Tibial nerve (tissue), 4 donors: ENCODE measurements at places on chromosomes 7 and 10. TPM values are rescaled to one million over a fixed set of nuclear protein-coding genes. Genes with fewer than 3 reads are reported as not detected.

Gene CYP2C19
- total RNA-seq: not detected

DNA sequence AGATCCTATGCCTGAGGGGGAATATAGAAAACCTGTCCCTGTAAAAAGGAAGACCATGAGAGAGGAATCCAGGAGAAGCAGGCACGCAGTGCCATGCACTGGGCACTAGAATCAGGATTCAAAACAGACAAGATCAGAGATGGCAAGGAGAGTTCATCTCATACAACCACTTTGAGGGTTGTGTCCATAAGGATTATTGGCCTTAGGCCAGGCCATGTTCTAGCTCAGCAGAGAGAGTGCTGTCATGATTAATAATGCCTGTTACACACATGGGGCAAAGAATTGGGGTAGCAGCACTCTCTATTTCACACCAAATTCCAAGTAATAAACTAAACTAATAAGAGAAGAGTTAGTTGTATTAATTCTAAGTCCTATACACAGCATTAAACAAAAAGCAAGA is 29.1 kb downstream of the EZH2 start:
- no peak for DNase-seq

Gene ADAM12
- total RNA-seq: 1.5 TPM

DNA sequence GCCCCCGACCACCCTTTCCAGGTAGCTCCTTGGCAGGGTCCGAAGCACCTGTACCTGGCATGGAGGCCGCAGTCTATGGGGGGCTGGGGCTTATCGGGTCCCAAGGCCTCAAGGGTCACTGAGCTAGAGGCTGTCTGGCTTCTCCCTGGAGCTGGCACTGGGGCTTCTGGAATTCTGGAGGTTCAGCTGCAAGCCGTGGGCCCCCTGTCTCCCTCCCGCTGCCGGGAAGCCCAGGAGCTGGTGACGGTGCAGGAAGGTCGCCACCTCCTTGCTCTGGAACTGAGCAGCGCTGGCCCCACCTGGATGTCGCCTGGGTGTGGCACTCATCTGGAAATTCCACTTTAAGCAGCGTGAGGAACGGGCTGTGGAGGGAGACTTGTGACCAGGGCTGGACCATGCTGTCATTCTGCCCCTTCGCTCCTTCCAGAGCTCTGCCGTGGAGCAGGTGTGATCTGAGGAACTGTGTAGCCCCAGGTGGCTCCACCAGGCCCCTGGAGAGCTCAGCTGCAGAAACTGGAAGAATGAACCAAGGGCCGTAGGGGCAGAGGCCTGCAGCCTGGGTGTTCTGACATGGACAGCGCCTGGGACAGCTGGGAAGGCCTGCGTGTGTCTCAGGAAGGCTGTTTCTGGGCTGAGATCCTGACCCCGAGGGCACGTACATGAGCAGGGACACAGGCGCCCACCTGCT is 129.7 kb upstream of the PPP2R2D start:
- no peak for DNase-seq

DNA sequence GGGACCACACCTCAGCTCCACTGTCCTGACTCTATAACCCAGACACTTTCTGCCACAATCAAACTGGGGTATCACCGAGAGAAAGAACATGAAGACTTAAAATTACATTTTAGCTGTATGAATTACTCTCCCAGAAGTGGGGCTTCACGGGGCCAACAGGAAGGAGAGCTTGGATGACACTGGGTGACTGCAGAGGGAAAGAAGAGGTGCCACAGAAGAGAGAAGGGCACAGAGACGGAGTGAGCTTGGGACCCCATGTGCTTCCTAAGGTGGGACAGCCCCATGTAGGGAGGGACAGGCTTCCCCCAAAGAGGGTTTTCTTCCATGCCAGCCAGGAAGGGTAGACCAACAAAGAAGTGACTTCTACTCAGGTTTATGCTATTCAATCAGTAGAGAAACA is 162.0 kb upstream of the RHEB start:
- DNase-seq: no peak

GRCh38 chr10:329361-330099 is 194.3 kb downstream of the ZMYND11 start:
- DNase-seq: peak; percentile 89

- DNase-seq: no peak
Observed at GRCh38 chr7:22972207-22972606, 41.7 kb downstream of the HYCC1 start.

DNA sequence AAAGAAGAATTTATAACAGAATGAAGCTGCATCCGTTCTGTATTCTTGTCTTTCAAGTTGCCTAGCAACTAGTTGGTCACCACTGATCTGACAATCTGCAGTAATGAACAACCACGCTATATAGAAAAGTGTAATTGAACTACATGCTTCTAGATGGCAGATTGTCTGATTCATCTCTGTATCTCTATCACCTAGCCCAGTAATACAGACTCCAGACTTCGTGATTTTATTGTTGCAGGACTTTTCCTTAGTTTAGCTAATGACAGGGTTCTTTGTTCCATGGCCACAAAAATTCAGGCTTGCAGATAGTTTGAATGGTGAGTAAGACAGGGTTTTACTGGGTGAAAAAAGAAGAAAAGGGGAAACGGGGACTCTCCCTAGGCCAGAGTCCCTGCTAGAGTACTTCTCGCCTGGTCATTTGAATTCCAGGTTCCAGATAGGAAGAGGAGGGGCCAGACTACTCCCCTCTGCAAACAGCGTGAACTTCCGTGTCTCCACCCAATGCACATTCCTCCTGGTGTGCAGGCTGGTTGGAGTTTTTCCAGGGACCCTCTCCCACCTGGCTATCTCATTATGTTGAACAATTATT is 45.9 kb downstream of the COL1A2 start:
- DNase-seq: no peak

DNA sequence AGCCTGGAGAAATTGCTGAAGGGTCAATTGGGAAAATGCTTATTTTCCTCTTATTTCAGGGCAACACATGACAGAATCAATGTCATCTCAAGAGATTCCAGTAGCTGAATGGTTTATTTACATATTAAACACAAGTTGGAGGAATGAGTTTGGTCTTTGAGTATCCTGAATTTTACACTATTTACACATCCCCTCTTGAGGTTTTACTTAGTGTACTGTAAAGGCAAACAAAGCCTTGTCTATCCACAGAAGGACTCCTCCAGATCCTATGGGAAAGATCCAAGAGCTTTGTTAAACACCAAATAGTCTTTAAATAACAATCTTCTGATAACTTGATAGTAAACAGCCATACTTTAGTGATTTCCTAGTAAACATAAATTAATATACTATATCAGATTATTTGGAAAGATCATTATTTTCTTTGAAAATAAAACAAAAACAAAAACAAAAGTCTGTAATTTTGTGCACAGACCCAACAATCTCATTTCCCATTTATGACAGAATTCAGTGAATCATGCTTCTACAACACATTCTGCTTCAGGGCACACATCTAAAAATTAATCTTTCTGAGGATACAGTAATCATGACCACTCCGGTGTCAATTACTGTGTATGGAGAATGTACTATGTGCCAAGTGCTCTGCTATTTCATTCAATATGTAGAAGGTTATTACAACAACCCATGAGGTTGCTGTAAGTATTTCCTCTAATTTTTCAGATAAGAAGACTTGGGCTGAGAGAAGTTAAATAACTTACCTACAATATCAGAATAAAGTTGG is 575.0 kb upstream of the LRRTM3 start:
- no peak for DNase-seq

DNA sequence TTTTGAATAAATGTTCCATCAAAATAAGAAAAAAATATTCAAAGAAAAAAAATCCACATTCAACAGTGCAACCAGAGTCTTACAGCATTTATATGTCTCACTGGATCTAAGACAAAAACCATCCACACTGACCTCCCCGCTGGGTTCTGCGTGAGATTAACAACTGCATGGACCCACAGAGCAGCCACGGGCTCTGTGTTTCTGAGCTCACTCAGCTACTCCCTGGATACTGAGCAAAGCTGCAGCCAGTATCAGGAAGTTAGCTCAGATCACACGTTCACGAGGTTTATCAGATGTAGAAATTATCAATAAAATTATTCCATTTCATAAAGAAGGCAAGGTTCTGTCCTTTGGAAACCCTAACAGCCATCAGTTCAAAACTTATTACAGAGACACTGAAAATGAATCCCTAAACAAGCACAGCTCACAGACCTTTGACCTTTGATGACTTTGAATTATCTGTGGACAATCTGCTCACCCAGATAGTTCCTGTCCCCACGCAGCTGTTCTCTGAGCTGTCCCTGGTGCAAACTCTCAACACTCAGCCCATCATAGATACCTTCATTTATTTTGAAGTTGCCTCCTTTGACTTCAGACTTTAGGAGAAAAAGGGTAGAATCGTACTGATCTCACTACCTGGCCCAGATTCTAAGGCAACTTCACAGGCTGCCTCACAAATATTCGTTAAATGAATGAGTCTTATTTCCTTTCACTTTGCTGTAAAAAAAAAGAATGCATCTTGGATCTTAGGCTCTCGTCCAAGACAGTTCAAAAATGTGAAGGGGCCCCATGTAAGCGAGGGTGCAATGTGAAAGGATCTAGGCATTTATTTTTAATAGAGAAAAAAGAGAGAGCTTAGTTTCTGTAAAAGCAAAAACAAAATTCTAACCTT is 67.7 kb upstream of the SVIL start:
- DNase-seq: no peak

- DNase-seq: no peak
Observed at GRCh38 chr7:111012799-111013675, 77.9 kb upstream of the LRRN3 start.

GRCh38 chr7:85634951-85635350 is 448.1 kb upstream of the SEMA3D start:
- no peak for DNase-seq

GRCh38 chr7:94301024-94301586 is 93.6 kb upstream of the COL1A2 start:
- DNase-seq: peak; percentile 63

GRCh38 chr7:98557538-98558031 is 59.5 kb upstream of the NPTX2 start:
- DNase-seq: no peak

DNA sequence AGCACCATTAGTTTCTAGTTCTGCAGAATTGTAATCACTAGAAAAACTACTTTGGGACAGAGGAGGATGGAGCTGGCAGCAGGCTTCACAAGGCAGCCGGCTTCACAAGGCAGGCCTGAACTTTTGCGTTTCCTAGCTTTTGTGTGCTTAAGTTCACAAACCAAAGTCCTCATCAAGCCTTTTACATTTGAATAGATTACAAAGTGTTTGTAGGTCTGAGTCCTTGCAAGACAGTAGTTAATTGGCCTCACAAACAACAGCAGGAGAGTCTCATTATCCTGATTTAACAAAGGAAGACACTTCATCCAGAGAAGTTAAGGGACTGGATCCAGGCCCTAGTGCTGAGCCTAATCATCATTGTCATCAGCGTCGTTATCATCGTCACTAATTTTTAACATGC is 147.8 kb upstream of the AUTS2 start:
- no peak for DNase-seq

Gene SFR1
- total RNA-seq: 11.1 TPM

Gene SORCS1
- total RNA-seq: 37.0 TPM

DNA sequence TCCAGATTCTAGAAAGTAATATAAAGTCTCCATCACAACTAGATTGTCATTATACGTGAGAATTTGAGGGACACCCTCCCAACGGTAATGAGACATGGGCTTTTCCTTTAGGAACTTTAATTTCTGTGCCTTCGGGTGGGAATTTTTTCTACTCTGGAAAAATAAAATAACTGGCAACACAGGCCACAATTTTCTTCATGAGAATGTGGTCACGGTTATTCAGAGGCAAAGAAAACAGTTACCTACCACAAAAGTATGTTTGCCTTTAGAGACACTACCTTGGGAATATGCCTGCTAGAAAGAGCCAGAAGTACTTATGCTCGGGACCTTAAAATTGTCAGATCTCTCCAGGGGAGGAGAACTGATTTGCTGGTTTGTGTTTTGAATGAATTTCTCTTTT is 99.4 kb downstream of the ITGA8 start:
- no peak for DNase-seq

DNA sequence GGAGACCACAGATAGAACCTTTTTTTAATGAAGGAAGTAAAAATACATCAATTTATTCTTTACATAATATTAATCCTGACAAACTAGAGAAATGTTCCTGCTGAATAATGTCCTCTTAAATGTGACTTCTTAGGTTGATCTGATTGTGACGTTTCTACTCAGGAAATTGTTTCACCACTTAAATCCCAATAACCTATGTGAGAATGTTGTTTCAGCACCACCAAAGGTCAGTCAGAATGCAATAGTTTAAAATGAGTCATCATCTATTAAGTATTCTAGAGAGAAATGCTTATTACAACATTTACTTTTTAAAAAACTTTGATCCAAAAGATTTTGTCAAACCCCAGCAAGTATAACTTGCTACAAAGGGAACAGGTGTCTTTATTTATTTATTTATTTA is 155.4 kb upstream of the CACNA2D1 start:
- DNase-seq: no peak

DNA sequence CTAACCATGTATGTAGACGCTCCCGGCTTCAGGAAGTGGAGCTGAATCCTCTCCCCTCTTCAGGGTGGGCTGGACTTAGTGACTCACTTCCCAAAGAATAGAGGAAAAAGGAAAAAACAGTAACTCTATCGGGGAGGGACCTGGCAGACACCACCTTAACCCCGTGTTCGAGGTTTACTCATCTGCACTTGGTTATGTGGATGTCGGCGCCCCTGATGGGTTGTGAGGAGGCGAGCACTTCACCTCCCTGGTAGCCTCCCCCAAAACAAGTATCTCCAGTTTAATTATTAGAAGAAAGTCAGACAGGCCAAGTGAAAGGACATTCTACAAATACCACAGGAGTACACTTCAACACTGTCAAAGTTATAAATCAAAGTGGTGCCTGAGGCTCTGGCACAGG is 559.7 kb downstream of the TCERG1L start:
- DNase-seq: no peak

DNA sequence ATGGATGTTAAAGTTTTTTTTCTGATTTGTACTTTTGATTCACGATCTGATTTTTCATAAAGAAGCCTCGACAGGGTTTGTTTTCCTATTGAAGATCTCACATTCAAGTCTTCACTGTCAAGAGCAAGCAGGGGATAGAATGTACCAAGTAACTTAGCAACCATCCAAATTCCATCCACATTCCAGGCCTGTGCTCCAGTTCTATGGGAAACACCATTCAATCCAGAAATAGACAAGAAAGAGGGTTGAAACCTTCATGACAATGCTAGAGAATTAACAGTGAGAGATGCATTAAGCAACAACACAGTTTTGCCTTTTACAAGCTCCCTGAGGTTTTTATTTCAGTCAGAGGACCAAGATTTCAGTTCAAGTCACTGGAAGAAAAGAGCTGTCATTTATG is 300.2 kb downstream of the NEBL start:
- no peak for DNase-seq
